T1000 (cell line): ENCODE measurements at places on chromosomes 7 and 10.

DNA sequence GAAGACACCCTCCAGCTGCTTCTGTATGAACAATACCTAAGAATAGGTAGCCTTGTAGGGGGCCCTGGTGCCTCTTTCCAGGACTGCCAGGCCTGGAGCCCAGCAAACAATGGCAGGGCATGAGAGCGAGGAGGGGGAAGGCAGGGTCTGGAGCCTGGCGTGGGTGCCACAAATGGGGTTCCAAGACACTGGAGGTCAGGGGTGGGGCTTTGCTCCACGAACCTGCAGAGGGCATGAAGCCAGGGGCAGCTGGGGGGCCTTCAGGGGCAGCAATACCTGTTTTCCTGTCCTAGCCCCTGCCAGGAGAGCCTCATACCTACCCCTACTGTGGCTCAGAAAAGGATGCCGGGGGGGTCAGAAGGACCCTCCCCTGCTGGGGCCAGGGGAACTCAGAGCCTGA lies 61.6 kb downstream of the SLC29A4 start:
- no peak for DNase-seq

DNA sequence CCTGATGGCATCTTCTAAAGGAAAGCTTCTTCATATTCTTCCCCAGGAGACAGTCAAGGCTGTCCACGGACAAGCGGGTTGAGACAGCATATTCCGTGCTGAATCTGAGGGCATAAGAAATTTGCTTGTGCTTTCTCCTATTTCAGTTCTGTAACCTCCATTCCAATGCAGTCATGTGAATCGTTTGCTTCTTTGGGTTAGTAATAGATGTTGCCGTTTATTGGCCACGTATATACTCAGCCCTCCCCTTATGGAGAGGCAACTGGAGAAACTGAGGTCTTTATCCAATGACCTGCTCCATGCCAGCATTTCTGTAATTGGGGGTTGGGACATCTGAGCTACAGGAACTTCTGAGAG lies 38.9 kb downstream of the LYZL1 start:
- no peak for DNase-seq

GRCh38 chr10:23585186-23585585 lies 146.3 kb downstream of the OTUD1 start:
- no peak for DNase-seq

DNA sequence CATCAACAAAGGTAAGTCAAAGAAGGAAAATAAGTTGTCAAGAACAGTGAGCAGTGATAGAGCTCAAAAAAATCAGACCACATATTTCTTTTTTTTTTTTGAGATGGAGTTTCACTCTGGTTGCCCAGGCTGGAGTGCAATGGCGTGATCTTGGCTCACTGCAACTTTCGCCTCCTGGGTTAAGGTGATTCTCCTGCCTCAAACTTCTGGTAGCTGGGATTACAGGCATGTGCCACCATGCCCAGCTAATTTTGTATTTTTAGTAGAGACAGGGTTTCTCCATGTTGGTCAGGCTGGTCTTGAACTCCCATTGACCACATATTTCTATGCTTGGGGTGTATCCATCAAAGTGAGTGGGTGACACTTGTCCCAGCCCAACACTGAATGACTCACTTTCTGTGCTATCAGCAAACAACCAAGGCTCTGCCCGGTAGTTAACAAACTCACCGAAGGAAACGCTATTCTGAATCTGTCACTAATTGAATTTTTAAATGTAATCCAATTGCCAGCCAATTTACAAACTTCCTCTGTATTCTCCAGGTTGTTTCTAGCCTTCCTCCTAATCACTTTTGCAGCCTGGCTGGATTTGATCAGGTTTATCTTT lies 19.6 kb upstream of the SMNDC1 start:
- no peak for DNase-seq

DNA sequence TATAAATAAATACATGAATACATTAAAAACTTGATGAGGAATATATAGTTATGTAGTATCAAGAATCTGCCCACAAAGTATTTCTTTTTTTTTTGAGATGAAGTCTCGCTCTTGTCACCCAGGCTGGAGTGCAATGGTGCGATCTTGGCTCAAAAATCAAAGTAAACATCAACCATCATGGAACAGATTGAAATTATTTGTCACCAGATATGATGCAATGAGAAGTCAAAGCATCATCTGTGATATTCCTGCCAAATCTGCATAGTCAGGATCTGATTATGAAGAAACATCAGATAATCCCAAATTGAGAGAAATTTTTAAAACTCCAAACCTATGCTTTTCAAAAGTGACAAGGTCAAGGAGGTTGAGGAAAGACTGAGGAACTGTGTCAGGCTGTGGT lies 5.1 kb upstream of the CYP2C18 start:
- no peak for DNase-seq

- no peak for DNase-seq
Measured at GRCh38 chr7:37532636-37533035, 84.0 kb upstream of the ELMO1 start.

DNA sequence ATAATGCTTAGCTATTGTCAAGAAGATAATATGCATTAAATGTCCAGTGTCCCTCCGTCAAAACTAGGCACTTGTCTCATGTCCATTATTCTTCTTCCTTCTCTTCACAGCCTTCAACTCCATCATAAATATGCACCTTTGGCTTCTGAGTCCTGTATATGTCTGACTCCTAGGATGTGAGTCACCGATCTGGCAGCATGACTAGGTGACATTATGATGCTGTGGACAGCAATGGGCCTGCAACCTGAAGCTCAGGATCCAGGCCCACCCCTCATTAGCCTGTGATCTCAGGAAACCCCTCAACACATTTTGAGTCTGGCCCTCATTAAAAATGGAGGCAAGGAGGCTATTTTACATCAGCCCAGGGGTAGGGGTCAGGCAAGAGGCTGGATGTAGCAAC lies 362.5 kb upstream of the ZMIZ1 start:
- DNase-seq: no peak

DNA sequence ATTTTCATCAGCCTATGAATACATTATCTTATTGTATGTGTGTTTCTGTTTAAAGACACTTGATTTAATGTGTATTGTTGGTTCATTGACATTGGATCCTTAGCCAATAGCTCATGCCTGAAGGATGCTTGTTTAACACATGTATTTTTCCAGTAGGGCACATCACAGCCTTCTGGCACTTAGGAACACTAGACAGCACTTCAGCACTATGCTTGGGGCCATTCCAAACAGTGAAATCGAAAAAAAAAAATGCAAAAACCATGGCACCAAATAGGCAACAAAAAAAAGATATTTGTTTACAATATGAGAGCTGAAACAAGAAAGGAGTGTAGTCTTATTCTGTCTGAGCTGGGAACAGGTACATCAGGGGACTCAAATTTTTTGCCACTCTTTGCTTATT lies 262.8 kb downstream of the SLC25A13 start:
- no peak for DNase-seq

DNA sequence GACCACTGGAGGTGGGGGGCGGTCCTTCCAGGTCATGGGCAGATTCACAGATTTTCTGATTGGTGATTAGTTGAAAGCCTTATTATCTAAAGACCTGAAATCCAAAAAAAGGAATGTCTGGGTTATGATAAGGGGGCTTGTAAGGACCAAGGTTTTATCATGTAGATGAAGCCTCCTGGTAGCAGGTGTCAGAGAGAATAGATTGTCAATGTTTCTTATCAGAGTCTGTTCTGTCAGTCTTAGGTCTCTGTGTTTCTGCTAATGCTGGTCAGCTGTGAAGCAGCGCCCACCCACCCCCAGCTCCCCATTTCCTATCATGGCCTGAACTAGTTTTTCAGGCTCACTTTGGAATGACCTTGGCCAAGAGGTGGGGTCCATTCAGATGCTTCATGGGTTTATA lies 21.2 kb downstream of the TES start:
- DNase-seq: no peak

- no peak for DNase-seq
Measured at GRCh38 chr7:69204943-69205342, 393.3 kb upstream of the AUTS2 start.

DNA sequence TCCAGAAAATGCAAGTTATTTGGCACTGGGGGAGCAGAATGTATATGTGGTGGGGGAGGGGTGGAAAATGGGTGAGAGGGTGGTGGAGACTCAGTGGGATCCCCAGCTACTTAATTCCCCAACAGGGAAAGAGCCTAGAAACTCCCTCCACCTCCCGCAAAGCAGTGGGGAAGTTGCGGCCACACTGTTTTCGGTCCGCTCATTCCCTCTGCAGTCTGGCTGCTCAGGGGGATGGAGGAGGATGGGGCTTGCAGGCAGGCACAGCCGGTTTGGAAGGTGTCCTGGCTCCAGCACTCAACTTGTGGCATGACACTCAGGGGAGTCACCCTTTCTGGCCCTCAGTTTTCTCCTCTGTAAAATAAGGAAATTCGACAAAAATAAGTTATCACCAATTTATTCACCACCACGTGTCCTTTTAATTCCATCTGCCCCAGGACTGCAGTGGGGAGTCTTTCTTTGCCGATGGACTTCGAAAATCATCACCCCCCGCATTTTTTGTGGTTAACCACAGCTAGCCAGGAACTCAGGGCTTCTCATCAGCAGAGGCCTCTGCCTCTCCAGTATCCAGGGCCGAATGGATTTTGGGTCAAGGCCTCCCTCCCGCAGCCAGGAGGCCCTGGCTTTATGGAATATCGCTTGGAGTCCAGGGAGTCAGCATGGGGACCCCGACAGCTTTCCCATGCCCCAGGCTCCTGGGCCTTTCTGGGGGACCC lies 1.6 kb upstream of the HTRA1 start:
- DNase-seq: no peak

- DNase-seq: no peak
Measured at GRCh38 chr7:42961170-42961569, 29.0 kb downstream of the MRPL32 start.

- DNase-seq: peak; percentile 98
Measured at GRCh38 chr10:12605580-12606405, 256.4 kb downstream of the CAMK1D start.

GRCh38 chr7:82669141-82669540 lies 225.6 kb upstream of the CACNA2D1 start:
- no peak for DNase-seq

DNA sequence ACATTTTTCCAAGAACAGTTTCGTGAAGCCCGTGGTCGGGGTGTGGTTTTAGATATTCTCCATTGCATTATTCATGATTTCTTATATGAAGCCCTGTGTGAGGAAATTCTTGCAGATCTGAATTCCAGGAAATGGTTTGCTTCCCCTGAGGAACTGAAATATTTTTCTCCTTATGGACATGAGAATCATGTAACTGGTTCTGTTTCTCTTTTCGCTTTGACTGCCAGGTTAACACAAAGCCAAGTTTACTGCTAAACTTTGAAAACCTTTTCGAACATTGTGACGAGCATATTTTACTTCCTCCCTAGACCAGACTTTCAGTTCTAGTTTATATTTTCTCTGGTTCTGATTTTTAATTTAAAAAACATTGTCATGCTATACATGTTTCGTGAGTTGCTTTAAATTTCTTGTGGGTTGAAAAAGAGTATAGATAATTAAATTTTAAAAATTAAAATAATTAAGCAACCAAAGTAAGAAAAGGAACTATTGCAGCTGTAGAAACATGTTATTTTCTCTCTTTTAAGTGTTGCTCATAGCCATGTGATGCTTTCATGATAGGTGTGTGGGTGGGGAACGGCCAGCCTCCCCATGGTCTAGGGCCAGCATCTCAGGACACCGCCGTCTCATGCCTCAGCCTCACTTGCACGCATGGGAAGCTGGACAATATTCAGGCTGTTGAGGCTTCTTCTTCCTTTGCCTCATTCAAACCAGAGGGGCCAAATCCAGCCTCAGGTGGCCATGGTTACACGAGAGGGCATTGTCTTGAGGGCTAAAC lies 97.1 kb downstream of the CREB5 start:
- no peak for DNase-seq

DNA sequence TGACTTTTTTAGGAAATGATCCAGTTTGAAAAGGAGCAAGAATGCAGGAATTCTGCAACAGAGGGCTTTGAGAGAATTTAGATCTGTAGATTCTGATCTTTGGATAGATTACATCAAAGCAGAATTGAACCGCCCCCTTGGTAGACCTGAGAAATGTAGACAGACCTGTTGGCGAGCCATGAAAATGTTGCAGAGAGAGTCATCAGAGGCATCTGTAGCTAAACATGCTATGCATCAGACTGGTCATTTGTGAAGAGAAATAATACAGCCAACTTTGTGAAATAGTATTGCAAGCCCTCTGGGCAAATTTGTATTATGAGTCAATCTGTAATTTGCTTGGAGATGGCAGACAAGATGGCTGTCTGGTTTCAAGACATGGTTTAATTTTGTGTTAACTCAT lies 4.3 kb upstream of the C1GALT1 start:
- no peak for DNase-seq

GRCh38 chr7:17487343-17487742 lies 188.9 kb downstream of the AHR start:
- no peak for DNase-seq

DNA sequence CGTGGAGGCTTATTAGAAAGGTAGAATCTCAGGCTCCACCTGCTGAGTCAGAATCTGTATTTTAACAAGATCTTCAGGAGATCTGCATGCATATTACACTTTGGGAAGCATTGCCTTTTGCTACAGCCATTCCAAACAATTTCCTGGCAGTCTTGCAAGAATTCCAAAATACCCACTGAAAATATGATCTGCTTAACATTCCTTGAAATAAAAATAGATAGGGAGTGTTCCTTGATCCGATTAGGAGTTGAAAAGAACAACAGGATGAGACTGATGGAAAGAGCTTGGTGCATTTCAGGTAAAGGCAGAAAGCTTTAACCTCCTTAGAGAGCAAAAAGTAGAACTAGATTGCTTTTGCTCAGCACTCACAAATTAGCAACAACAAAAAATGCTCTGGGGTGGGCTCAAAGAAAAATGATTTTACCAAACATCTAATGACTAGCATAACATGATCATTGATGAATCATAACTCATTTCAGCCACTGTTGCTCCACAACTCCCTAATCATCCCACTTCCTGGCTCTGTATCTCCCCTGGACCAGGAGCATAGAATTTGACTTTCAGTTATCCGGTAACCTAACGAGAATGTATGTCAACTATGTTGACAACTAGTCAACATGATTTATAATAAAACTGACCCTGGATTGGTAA lies 115.2 kb downstream of the RNLS start:
- DNase-seq: no peak

- DNase-seq: no peak
Measured at GRCh38 chr10:15253951-15254807, 85.7 kb upstream of the NMT2 start.
